ENCODE measurements at places on chromosomes 1 and 21. TPM values are rescaled to one million over a fixed set of nuclear protein-coding genes. Genes with fewer than 3 reads are reported as not detected.

PCSK9 gene
- total RNA-seq = 0.27 TPM

PEX14 gene
- total RNA-seq = 22.6 TPM

- no peak for DNase-seq
These were observed 114.9 kb upstream of the VANGL1 start for GRCh38 chr1:115526900-115527299.

DNA sequence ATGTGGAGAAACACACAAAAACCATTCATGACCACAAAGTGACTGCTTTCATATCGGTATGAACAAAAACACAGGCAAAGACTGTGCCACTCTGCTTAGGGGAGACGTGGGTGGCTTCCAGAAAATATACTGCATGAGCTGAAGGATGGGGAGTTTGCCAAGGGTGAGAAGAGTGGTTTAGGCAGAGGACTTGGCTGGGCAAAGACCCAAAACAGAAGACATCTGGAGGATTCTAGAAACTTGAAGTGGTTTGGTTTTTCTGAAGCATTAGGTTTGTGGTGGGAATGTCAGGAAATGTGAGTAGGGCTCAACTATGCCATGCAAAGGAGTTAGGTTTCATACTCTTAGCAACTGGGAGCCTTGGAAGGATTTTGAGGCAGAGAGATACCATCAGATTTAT lies 26.6 kb upstream of the DNM3 start:
- DNase-seq = no peak

DNA sequence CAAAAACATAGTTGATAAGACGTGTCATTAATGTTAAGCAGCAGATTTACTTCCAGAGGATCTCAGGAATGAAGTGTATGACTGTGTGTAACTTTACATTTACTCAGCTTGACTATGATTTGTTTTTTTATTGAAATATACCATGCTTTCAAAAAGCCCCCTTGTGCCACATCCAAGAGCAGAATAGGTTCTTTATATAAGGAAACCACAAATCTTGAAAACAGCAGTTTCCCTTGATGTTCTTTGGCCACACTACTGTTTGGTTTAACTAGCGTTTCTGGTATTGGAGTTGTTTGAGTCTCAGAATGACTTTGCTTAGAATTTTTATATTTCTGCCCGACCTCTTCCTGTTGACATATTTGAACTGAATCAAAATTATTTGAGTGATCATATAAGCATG lies 25.0 kb downstream of the LRRC8C start:
- DNase-seq = no peak

GRCh38 chr1:63705078-63705477 lies 68.7 kb upstream of the ROR1 start:
- no peak for DNase-seq

All from thoracic aorta (tissue), 2 donors.